NCI-H1930 (cell line): ENCODE measurements at places on chromosomes 3 and 15.

DNA sequence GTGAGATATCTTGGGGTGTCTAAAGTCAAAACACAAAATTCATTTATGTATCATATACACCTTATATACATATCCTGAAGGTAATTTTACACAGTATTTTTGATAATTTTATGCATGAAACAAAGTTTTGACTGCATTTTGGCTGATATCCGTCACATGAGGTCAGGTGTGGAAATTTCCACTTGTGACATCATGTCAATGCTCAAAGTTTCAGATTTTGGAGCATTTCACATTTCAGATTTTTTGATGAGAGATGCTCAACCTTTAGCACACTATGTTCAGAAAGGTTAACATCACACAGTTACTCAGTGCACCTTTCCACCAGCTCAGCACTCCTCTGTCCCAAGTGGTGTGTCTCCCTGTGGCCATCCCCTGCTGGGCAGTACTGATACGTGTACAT, 37.7 kb upstream of the CPB1 start:
- no peak for DNase-seq

DNA sequence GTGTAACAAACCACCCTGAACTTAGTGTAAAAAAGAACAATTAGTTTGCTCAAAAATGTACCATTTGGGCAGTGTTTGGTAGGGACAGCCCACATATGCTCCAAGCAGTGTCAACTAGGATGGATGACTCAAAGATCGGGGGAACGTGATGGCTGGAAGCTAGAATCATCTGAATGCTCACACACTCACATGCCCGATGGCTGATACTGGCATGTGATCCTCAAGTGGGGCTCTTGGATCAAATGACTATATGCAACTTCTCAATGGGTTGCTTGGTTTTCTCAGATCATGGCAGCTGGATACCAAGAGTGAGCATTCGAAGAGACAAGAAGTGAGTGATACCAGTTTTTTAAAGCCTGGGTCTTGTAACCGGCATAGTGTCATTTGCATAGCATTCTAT, 335.9 kb upstream of the KCNMB2 start:
- no peak for DNase-seq

DNA sequence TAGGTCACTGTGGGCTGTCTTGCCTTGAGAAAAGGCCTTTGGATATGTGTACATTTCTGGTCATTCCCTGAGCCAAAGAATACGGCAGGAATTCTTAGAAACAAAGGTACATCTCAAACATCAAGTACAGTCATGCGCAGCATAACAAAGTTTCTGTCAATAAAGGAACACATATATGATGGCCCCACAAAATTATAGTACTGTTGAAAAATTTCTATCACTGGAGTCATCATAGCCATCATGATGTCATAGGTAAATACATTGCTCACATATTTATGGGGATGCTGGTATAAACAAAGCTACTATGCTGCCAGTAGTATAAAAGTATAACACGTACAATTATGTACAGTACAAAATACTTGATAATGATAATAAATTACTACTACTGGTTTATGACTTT, 38.9 kb upstream of the NECTIN3 start:
- no peak for DNase-seq

GRCh38 chr3:154486949-154487348, 57.0 kb upstream of the GPR149 start:
- no peak for DNase-seq

DNA sequence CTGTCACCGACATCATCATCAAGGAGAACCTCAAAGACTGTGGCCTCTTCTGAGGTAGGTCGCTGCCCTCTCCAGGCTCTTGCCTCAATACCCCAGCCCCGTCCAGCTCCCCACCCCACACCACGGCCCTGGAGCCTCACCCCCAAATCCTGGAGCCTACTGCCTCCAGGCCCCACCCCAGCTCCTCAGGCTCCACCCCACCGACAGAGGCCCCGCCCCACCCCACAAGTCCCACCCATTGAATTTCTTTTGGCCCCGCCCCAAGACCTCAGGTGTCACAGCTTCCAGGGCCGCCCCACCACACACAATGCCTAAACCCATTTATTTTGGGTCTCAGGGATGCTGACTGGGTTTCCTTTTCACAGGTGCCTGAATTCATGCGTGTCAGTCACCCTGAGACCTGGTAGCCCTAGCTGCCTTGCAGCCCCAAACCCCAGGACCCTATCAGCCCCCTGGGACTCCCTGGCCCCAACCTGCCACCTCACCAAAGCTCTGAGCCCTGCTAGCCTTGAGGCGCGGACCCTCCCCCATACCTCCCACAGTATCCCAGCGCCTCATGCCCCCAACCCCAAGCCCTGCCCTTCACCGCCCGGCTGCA, 3.6 kb downstream of the GNAT1 start:
- no peak for DNase-seq

GRCh38 chr15:46703871-46704637, 1013.3 kb upstream of the SEMA6D start:
- DNase-seq, result no peak

DNA sequence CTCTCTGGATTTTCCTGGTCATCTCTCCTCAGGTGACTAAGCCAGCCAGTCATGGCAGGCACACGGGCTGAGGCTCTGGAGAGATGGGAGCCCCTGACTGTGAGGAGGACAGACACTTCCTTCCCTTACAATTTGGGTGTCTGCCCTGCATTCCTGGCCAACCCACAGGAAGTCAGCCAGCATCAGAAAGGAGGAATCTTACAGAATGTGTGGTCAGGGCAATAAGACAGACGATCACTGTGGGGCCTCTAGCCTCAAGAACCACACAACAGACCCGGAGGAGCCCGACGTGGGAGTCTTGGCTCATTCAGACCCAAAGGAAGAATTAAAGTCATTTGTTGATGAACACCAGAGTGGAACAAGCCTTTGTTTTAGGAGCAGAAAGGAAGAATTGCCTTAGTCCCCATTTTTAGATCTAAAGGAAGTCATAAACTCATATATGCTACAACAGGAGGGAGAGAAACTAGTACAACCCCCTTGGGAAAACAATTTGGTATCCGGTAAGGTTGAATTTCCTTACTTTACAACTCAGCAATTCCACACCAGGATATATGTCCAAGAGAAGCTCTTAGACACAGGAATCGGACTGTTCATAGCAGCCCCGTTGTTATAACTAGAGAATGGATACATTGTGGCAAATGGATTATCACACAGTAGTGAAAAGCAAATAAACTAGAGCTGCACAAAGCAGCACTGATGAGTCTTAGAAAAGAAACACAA, 62.2 kb downstream of the ABTB1 start:
- no peak for DNase-seq

DNA sequence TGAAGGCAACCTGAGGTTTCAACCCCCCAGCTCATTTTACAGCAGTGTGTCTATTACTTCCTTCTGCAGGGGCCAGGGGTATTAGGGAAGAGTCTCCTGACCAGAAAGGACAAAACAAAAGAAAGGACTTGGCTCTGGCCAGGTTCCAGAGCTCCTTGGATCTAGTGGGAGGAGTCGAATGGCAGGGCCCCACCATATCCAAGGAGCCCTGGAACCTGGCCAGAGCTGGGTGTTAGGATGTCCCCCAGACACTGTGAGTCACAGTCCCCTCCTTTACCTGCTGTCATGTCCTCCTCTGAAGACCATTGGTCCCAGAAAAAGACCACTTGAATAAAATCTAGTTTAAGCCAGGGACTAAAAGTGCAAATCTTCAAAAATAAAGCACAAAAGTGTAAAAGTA, 113.2 kb downstream of the EEFSEC start:
- no peak for DNase-seq
